ENCODE measurements at places on chromosomes 7 and 10.

DNA sequence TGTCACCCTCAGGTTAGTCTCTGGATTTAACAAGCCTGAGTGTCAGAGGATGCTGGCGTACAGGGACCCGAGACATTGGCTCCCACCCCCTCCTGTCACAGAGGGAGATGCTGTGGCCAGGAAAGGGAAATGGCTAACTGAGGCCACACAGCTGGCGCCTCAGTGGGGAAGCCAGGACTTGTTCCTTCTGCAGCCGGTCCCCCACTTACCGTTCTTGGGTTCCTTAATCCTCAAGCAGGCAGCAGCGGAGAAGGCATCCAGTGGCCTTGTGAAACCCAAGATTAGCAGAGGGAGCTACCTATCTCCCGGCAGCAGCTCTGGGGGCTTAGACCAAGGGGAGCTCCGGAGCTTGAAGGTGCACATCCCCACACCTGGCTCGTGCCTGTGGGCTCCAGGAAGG lies 65.4 kb downstream of the NEURL1 start:
- DNase-seq, result no peak

- DNase-seq, result no peak
Measured at GRCh38 chr10:14240253-14241189, 90.2 kb downstream of the FRMD4A start.

GRCh38 chr10:108204528-108205305 lies 1040.2 kb upstream of the SORCS1 start:
- no peak for DNase-seq

- no peak for DNase-seq
Measured at GRCh38 chr10:28434063-28434462, 98.9 kb upstream of the WAC start.

DNA sequence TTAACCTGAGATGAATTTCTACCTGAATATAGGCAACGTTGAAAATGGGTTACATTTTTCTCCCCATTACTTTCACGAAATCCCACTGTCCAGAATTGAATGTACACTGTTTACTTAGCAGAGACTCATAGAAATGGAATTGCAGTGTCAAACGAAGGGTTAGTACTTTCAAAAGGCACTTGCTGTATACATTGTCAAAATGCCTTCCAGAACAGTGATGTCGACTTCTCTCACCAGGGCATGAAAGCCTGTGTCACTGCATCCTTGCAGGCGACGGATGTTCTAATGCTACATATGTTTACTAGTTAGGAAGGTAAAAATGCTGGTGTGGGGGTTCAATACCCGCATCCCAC lies 41.2 kb downstream of the TACC2 start:
- DNase-seq, result no peak
